Colonic mucosa (tissue), 4 donors: ENCODE measurements at places on chromosomes 2 and 18. TPM values are rescaled to one million over a fixed set of nuclear protein-coding genes. Genes with fewer than 3 reads are reported as not detected.

SP110 gene
- total RNA-seq = 11.6 TPM

DNA sequence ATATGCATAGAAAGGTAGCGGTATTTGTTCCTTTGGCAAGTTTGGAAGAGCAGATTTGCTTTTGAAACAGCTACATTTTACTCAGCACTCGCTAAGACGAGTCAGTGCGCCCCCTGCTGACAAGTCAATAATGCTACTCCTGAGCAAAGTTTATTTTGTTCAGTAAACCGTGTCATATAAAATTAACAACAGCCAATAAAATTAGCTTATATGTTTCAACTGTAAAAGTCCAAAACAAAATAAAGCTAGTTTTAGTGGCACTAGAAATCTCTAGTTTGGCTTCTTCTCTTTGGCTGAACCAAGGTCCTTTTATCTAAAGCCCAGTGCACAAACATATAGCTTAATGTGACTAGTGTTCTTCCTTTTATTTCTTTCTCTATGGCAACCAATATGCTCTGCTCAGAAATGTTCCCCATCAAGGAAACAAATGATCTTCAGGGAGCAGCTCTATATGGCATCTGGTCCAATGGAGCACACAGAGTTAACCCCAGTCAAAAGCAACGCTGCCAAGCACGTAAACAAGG is 4.2 kb upstream of the POU3F3 start:
- peak; percentile 61 for DNase-seq
- H3K27ac ChIP-seq = no peak overlapping the region
- peaks cover 96% of the 10 kb centered on the region for H3K27me3 ChIP-seq
- H3K4me1 ChIP-seq = peaks cover 12% of the 10 kb centered on the region

- H3K4me3 ChIP-seq = peak overlapping the region; percentile 100
- H3K36me3 ChIP-seq = no peaks in the 10 kb centered on the region
- peak overlapping the region; percentile 95 for H3K27ac ChIP-seq
- no peaks in the 10 kb centered on the region for H3K27me3 ChIP-seq
These were observed 566 bp upstream of the MRPS5 start for GRCh38 chr2:95122197-95122551.

- H3K27ac ChIP-seq = no peak overlapping the region
- no peak overlapping the region for H3K4me3 ChIP-seq
- peak; percentile 25 for DNase-seq
These were observed 54.5 kb downstream of the RBBP8 start for GRCh38 chr18:22987547-22988189.

OTOS gene
- total RNA-seq = not detected

KANSL3 gene
- total RNA-seq = 36.5 TPM

DNA sequence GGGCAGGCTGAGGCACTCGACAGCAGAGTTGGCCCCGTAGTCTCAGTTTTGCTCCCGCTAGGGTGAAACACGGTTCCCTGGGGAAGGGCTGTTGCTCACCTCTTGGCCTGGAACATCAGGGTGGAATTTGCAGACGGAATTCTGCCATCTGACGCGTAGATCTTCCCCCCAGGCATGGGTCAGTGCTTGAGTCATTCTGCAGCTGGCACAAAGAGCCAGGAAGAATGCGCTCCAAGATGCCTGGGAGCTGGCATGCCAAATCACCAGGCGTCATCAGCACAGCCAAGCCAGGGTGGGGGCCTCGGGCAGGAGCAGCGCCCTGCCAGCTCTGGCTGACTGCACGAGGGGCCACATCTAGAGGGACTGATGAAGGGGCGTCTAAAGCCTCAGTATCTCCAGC is 42.7 kb downstream of the ODC1 start:
- no peak overlapping the region for H3K4me3 ChIP-seq
- H3K27ac ChIP-seq = no peak overlapping the region
- H3K36me3 ChIP-seq = no peaks in the 10 kb centered on the region
- peaks cover 15% of the 10 kb centered on the region for H3K4me1 ChIP-seq

- no peaks in the 10 kb centered on the region for H3K27me3 ChIP-seq
- DNase-seq = peak; percentile 34
- H3K27ac ChIP-seq = no peak overlapping the region
- H3K4me1 ChIP-seq = peaks cover 24% of the 10 kb centered on the region
- H3K36me3 ChIP-seq = peaks cover 10% of the 10 kb centered on the region
- peak overlapping the region; percentile 93 for H3K4me3 ChIP-seq
These were observed 1.3 kb downstream of the CIAO1 start for GRCh38 chr2:96267159-96267971.

DNA sequence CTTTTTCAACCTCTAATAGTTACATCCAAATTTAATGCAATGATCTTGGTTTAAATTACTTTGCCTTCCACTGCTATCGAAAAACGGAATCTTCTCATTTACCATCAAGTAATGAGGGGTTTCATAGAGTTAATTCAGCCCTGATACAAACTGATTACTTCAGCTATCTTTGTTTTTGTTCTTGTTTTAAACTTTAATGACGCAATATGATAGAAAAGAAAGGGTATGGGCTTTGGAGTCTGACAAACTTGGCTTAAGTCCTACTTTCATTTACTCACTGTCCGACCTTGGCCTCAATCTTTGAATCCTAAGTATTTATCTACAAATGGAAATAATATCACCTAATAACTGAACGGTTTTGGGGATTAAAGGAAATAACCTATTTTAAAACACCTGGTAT is 16.1 kb downstream of the ADAM17 start:
- H3K4me3 ChIP-seq = no peak overlapping the region
- H3K27me3 ChIP-seq = no peaks in the 10 kb centered on the region
- H3K4me1 ChIP-seq = no peaks in the 10 kb centered on the region

- H3K4me3 ChIP-seq = no peak overlapping the region
- DNase-seq = no peak
- H3K36me3 ChIP-seq = no peaks in the 10 kb centered on the region
- H3K27me3 ChIP-seq = no peaks in the 10 kb centered on the region
- no peak overlapping the region for H3K27ac ChIP-seq
These were observed 801.0 kb downstream of the TDRD15 start for GRCh38 chr2:21924640-21925285.

- H3K27me3 ChIP-seq = no peaks in the 10 kb centered on the region
- peaks cover 29% of the 10 kb centered on the region for H3K36me3 ChIP-seq
- DNase-seq = no peak
- no peak overlapping the region for H3K4me3 ChIP-seq
- H3K4me1 ChIP-seq = peaks cover 11% of the 10 kb centered on the region
These were observed 26.3 kb upstream of the CASP10 start for GRCh38 chr2:201156640-201157039.

DNA sequence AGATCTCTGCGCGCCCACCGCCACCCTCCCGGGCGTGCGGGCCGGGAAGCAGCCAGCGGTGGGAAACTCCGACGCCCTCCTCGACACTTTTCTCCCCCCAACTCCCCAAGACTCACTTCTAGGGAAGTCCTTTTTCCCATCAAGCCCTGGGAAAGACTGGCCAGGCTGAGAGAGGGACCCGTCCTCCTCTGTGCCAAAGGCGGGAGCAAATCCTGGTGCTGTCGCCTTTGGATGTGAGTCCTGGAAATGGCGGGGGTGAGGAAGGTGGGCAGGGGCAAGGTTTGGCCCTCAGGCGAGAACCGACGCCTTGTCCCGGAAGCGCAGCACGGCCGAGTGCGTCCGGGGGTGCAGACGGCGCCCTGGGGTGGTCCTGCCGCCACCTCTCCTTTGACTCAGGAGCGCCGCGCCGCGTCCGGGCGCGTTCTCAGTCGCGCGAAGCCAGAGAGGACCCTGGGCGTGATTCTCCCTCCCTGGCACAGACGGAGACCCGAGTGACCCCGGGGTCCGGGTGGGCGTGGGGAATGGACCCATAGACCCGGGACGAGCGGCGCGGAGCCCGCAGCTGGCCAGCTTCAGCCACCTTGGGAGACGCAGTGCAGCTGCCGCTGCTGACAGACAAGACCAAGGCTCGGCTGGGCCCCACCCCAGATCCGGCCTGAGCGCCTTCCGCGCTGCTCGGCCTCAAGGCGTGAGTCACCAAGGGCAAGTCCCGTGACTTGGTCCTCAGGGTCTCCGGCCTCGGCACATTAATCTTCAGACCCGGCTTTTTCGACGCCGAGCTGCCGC is 3.5 kb upstream of the LBX2 start:
- peaks cover 3% of the 10 kb centered on the region for H3K36me3 ChIP-seq
- H3K27ac ChIP-seq = peak overlapping the region; percentile 78
- peak; percentile 90 for DNase-seq
- H3K27me3 ChIP-seq = peaks cover 17% of the 10 kb centered on the region
- H3K4me1 ChIP-seq = peaks cover 23% of the 10 kb centered on the region

DNA sequence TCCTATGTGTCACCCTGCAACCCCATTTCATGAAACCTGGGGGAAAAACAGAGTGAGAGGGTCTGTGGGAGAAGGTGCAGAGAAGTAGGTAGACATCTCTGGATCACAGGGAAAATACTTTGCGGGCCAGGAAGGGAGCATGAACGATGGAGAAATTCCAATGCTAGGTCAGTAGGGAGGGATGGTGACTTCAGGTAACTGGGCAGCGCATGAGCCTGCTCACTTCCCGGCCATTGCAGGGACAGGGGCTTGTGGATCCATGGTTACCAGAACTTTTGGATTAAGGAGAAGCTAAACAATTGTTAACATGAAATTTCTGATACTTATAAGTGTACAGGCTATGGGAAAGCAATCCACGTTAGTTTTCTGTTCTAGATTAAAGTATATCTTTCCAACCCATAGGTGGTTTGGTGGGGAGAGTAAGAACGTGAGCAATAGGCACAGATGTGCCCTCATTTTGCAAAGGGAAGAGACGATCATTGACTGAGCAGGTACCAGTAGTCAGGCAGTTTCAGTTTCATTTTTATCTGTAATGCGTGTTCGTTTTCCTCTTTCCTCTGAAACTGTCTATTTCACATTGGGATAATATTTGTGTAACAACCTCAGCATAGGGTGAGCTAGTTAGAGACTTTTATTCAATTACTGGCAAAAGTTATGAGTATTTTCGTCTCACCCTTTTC is 65.0 kb downstream of the NYAP2 start:
- H3K27ac ChIP-seq = no peak overlapping the region
- no peak overlapping the region for H3K4me3 ChIP-seq
- H3K27me3 ChIP-seq = no peaks in the 10 kb centered on the region
- H3K4me1 ChIP-seq = no peaks in the 10 kb centered on the region
- DNase-seq = no peak

DNA sequence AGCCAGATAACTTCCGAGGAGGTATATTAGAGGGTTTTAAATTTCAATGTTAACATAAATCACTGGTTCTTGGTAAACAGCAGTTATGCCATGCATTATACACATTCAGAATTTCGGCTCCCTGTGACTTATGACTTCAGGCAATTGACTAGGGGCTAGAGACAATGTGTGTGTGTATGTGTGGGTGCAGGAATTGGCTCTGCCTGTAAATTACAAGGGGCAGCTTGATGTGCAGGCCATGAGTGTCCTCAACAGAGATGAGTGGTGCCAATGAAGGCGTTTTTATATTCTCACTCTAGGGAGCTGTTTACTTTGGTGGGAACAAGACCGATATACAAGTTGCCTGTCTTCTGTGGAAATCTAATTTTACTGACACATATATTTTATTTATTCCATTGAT is 161.6 kb downstream of the CSRNP3 start:
- no peaks in the 10 kb centered on the region for H3K27me3 ChIP-seq
- H3K27ac ChIP-seq = no peak overlapping the region
- DNase-seq = no peak
- no peaks in the 10 kb centered on the region for H3K4me1 ChIP-seq

DNA sequence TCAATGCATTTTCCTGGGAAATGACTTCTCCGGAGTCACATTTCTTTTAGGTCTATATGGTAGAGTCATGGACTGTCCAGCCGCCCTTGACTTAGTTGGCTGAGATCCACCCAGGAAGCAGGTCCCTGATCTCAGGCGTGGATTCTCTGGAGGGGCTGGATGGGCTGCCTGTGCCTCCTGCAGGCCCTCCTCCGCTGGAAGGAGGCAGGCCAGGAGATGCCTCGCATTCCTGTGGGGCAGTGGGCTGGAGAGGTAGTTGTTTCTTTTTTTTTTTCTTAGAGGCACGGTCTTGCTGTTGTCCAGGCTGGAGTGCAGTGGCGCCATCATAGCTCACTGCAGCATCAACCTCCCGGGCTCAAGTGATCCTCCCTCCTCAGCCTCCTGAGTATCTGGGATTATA is 129.0 kb upstream of the MYCN start:
- no peaks in the 10 kb centered on the region for H3K4me1 ChIP-seq
- no peak overlapping the region for H3K27ac ChIP-seq
- H3K27me3 ChIP-seq = no peaks in the 10 kb centered on the region
- no peak for DNase-seq

DNA sequence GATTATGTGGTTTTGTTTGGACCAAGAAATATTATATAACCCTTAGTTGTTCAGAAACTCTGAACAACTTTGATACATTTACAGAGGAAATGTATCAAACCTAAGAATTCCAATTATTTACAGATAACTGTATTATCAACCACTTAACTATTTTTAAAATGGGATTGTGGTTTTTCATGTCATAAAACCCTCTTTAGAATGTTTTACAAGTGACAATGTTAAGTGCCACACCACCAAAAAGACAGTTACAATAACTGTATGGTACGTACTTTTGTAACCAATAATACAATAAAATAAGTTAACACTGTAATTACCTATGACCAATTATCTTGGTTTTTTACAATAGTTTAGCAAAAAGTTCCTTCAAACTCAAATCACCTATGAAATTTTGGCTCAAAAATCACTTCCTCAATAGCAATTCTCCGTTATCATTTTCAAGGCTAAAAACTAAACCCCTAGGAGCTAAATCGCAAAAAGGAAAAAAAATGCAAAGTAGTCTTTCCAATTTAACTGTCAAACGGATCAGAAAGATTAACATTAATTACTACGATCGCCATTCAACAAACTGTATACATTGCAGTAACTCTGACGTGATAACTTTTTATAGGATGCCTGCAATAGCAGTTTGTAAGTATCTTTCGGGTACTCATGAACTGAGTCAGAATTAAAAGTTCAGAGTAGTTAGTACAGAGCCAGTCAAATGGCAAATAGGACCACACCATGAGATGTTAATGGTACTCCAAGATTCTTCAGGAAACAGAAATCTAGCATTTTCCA is 1.5 kb downstream of the ROCK1 start:
- no peaks in the 10 kb centered on the region for H3K4me1 ChIP-seq
- H3K27ac ChIP-seq = peak overlapping the region; percentile 97
- H3K36me3 ChIP-seq = no peaks in the 10 kb centered on the region
- DNase-seq = no peak
- peak overlapping the region; percentile 94 for H3K4me3 ChIP-seq

- no peak overlapping the region for H3K4me3 ChIP-seq
- H3K27ac ChIP-seq = no peak overlapping the region
- no peaks in the 10 kb centered on the region for H3K36me3 ChIP-seq
- H3K27me3 ChIP-seq = no peaks in the 10 kb centered on the region
These were observed 25.9 kb downstream of the THADA start for GRCh38 chr2:43569921-43570320.

- no peak overlapping the region for H3K4me3 ChIP-seq
- H3K4me1 ChIP-seq = no peaks in the 10 kb centered on the region
- no peak for DNase-seq
- no peak overlapping the region for H3K27ac ChIP-seq
These were observed 12.6 kb upstream of the NCK2 start for GRCh38 chr2:105732101-105732500.

- no peaks in the 10 kb centered on the region for H3K27me3 ChIP-seq
- no peaks in the 10 kb centered on the region for H3K36me3 ChIP-seq
- peaks cover 5% of the 10 kb centered on the region for H3K4me1 ChIP-seq
- no peak overlapping the region for H3K27ac ChIP-seq
- H3K4me3 ChIP-seq = no peak overlapping the region
These were observed 208.5 kb upstream of the ACVR2A start for GRCh38 chr2:147636238-147636882.

STON1 gene
- total RNA-seq = 11.9 TPM

CNGA3 gene
- 0.35 TPM for total RNA-seq

RAB6C gene
- not detected for total RNA-seq

- peaks cover 4% of the 10 kb centered on the region for H3K4me1 ChIP-seq
- H3K4me3 ChIP-seq = no peak overlapping the region
- no peaks in the 10 kb centered on the region for H3K27me3 ChIP-seq
- H3K27ac ChIP-seq = no peak overlapping the region
- no peak for DNase-seq
These were observed 25.4 kb downstream of the SOCS6 start for GRCh38 chr18:70314151-70314782.

MAB21L4 gene
- total RNA-seq = 22.2 TPM

ICOS gene
- 0.32 TPM for total RNA-seq

GRCh38 chr2:223921204-223921603 is 23.9 kb downstream of the WDFY1 start:
- no peaks in the 10 kb centered on the region for H3K27me3 ChIP-seq

UPP2 gene
- total RNA-seq = not detected
